ENCODE measurements at places on chromosomes 12 and 14. TPM values are rescaled to one million over a fixed set of nuclear protein-coding genes. Genes with fewer than 3 reads are reported as not detected.

Gene CLEC1A
- not detected for total RNA-seq

Gene STXBP6
- not detected for total RNA-seq

Gene KIF26A
- 0.53 TPM for total RNA-seq

Gene TM9SF1
- total RNA-seq = 32.2 TPM
